ENCODE measurements at places on chromosomes 2 and 18. TPM values are rescaled to one million over a fixed set of nuclear protein-coding genes. Genes with fewer than 3 reads are reported as not detected.
A peak's percentile ranks its signal among the peaks of the same experiment; 100 is the strongest.

- DNase-seq = peak; percentile 44
These were observed 74.7 kb upstream of the ETAA1 start for GRCh38 chr2:67322353-67323001.

DNA sequence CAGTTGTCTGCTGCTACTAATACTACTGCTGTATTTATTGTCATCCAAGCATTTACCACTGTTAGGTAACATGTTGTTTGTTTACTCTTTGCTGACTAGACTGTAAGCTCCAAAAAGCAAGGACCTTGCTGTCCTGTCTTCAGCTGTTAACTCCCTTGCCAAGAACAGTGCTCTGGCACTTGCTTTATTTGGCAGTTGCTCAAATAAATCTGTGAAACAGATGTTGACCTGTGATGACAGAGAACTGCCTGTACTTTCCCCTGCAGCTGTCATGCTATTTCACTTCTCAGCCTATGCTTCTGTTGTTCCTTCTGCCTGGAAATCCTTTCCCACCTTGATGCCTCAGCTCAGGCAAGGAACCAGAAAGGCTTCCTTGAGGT is 181.2 kb downstream of the ATAD2B start:
- DNase-seq = peak; percentile 24

GRCh38 chr2:158482594-158482993 is 25.8 kb downstream of the PKP4 start:
- peak; percentile 41 for DNase-seq

GRCh38 chr2:232103140-232103737 is 141.7 kb downstream of the DIS3L2 start:
- peak; percentile 51 for DNase-seq

DNA sequence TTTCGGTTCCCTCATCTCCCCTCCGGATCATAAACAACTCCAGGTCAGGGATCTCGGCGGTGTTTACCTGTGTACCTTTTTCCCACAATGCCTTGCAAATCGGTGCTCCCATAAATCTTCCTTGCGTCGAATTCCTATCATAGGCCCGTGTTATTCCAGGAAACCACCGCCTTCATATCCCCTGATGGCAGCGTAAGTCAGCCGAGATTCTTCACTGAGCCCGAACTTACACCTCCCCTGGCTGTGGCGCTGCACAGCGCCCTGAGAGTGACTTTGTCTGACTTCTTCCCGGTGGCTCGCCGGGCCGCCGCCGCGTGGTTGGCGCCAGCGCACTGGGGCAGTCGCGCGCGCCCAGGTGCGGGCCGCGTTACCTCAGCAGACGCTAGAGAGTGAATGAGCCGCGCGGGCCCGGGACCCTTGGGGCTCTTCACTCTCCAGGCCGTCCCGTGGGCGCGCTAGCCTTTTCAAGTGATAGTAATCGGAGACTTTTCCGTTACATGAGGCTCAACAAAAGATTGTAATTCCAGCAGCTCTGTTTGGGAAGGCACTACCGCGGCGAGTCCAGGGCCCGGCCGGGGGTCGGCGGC is 101.6 kb downstream of the SPTBN1 start:
- DNase-seq = peak; percentile 51

CHRNA1 gene
- total RNA-seq = 3.7 TPM

MRPS5 gene
- total RNA-seq = 57.4 TPM

MBP gene
- total RNA-seq = 10.8 TPM

MC4R gene
- not detected for total RNA-seq

PID1 gene
- total RNA-seq = 13.6 TPM

SCN2A gene
- 8.2 TPM for total RNA-seq
